Activated CD8-positive, alpha-beta memory T cell treated with anti-CD3 and anti-CD28 coated beads for 36 hours (primary cell): ENCODE measurements at places on chromosomes 5 and 9. TPM values are rescaled to one million over a fixed set of nuclear protein-coding genes. Genes with fewer than 3 reads are reported as not detected.

Gene LCN15
- total RNA-seq = not detected

Gene MAST4
- 11.4 TPM for total RNA-seq

Gene NKD2
- total RNA-seq = 0.59 TPM

Gene AK3
- total RNA-seq = 33.1 TPM

Gene FOXI1
- not detected for total RNA-seq

Gene CSF1R
- total RNA-seq = not detected

Gene SLC46A2
- not detected for total RNA-seq

Gene SLCO6A1
- total RNA-seq = not detected

Gene STPG3
- total RNA-seq = not detected

Gene FOXD4L3
- not detected for total RNA-seq

Gene PCDHGC4
- total RNA-seq = not detected

Gene EGFLAM
- not detected for total RNA-seq

Gene SETD9
- 16.1 TPM for total RNA-seq

Gene SCGB3A2
- total RNA-seq = not detected

Gene TAF11L9
- not detected for total RNA-seq
